CD4-positive, alpha-beta T cell treated with Interleukin-2 at 100 ng/mL for 4 hours (primary cell): ENCODE measurements at places on chromosomes 3 and 15.

DNA sequence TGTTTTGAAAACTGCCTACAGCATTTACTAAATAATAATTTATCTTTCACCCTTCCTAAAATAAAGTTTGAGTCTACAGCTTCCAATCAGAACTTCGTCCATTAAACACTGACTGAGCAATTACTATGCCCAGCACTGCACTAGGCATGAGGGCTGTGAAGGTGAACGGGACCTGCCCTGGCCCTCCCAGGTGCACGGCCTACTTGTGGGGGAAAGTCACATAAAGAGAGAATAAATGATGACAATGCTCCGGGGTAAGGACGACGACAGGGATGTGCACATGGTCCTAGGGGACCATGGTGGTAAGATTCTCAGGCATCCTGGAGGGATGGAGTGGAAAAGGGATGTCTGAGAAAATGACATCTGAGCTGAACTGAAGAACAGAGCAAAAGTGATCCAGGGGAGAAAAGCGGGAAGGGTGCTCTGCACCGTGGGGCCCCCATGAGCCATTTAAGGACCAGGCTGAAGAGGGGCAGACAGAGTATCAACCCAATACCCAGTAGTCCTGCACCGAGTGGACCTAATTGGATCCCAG lies 11.5 kb downstream of the PLA2G4F start:
- no peak for DNase-seq

GRCh38 chr15:69577397-69577796 lies 124.8 kb downstream of the RPLP1 start:
- no peak for DNase-seq

GRCh38 chr3:86702381-86702958 lies 288.5 kb downstream of the VGLL3 start:
- no peak for DNase-seq

DNA sequence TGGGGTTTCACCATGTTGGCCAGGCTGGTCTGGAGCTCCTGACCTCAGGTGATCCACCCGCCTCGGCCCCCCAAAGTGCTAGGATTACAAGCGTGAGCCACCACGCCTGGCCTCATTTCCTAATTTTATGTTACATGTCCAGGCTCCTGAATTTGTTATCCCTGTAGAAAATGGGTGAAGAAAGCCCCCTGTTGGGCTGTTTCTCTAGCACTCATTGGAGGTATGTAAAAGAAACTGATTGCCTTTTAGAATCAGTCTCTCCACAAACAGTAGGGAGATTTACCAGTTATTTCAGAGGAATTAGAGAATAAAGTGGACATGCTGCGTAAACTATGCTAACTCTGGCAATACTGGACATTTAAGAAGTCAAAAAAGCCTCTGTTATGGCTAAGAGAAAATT lies 364.1 kb upstream of the TBL1XR1 start:
- DNase-seq = no peak

DNA sequence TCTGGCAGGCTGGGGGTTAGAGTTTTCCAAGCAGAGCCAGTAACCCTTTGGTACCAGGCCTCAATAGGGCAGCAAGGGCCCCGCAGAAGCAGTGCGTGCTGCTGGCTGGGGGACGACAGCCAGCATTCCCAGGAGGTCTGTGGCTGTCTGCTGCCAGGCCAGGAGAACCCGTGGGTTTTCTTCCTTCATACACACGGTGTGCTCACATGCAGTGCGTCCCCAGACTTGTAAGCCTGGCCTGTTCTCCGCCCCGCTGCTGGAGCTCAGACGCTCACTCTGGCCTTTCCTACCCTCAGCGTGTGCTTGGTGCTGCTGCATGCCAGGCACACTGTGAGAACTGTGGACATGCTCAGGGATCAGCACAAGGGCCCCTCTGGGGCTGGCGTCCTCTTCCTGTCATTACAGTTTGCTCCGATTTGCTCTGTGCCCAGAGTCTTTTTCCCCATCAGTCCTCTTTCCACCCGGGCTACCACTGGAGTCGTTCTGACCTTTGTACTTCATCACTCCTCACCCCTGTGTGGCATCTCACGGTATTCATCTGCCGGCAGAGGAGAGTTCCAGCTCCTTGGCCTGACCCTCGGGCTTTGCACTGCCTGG lies 149.5 kb downstream of the DNAJB8 start:
- DNase-seq = no peak

- no peak for DNase-seq
Observed at GRCh38 chr15:39942101-39942752, 8.3 kb downstream of the EIF2AK4 start.

GRCh38 chr3:133574260-133574881 lies 885 bp downstream of the CDV3 start:
- peak; percentile 74 for DNase-seq

GRCh38 chr3:171212648-171213047 lies 186.1 kb upstream of the SLC2A2 start:
- DNase-seq = no peak

GRCh38 chr15:96585484-96586386 lies 255.2 kb downstream of the NR2F2 start:
- no peak for DNase-seq

DNA sequence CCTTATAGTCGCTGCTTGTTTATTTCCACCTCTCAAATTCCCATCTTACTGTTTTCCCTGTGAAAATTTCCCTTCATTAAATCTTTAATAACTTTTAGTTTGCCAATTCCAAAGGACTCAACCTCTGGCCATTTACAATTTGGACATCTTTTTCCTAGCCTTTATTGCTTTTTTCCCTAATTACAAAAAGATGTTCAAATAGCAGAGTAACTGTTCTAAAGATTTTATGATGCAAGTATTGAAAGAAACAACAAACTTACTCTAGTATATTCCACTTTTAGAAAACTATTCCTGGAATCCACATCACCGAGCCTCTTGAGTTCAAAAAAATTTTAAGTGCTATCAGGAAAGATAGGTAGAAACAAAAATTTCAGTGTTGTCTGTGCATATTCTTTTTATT lies 174.1 kb upstream of the UBE2E2 start:
- no peak for DNase-seq

- DNase-seq = no peak
Observed at GRCh38 chr15:67719330-67719959, 105.9 kb upstream of the SKOR1 start.
